ENCODE measurements at places on chromosomes 11 and 22.

GRCh38 chr11:9040410-9040809 lies 36.6 kb upstream of the NRIP3 start:
- DNase-seq, result no peak

DNA sequence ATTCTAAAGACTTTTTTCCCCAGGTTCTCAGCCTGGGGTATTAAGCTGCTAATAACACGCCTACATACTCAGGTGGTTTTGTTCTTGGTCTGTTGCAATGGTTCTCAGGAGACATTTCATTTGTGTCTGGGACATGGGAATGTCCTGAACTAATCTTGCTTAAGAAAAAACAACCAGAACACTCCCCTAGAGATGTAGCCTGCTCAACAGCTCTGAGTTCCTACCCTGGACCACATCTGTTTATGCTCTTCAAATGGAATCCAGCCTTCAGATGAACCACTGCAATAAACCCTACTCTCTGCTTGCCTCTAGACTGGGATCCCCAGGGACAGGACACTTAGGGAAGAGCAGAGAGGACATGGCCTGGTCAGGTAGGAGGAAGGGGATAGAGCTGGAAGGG lies 29.9 kb downstream of the RELT start:
- DNase-seq, result no peak

- no peak for DNase-seq
Measured at GRCh38 chr11:113118104-113118503, 156.9 kb downstream of the NCAM1 start.

DNA sequence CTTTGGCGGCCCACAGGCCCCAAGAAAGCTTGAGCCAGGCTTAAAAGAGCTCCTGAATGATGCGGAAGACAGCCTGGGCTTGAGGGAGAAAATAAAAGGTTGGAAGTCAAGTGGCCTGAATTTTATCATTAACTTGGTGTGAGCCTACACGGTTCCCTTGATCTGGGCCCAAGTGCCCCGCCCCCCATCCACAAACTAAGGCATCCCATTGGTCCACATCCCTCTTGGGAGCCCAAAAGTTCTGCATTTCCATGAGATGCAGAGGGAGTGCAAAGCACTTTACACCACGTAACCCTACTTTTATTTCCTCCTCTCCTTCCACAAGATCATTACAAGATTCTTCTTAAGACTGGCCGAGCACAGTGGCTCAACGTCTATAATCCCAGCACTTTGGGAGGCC lies 22.2 kb downstream of the LARGE1 start:
- no peak for DNase-seq

- DNase-seq, result no peak
Measured at GRCh38 chr22:19986410-19987341, 29.9 kb downstream of the ARVCF start.

DNA sequence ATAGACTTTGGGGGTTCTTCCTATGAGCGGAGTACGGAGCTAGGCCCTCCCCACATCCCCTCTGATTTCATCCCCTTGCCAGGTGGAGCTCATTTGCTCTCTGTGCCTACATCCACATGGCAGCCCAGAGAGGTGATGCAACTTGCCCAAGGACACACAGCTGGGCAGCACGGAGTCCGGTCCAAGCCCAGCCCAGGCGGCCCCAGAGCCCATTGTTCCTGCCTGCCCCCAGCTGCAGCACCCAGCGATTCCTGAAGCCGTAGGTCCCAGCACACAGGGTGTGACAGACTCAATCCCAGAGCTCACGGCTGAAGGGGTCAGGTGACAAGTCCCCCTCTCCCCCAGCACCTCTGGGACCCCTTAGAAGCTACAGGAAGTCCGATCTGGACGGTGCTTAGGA lies 22.2 kb upstream of the RFPL3 start:
- no peak for DNase-seq

Data from NCI-H2081 treated with DMSO at 0.1 percent for 48 hours (cell line).